ENCODE measurements at places on chromosomes 2 and 18.

DNA sequence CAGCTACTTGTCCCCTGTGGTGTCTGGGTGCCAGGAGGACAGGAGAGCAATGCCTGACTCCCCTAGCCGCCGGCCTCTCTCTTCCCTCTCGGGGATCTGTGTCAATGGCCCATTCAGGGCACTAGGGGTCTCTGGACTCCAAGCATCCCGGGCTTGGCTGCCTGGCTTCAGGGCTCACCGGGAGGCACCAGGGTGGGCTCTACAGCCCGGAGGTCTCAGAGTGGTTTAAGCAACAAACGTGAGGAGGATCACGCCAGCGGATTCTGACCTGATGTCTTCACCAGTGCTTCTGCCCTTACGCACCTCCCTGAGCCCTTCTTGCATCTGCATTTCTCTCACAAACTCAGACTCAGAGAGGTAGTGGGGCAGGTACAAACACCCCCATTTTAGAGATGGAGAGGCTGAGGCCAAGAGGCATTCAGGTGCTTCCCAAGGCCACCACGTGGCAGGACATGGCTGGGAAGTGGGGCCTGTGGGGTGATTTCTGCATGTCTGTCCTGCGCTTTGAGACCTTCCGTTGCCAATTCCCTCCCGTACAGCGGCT is 243.0 kb downstream of the CELF4 start:
- no peak for DNase-seq

DNA sequence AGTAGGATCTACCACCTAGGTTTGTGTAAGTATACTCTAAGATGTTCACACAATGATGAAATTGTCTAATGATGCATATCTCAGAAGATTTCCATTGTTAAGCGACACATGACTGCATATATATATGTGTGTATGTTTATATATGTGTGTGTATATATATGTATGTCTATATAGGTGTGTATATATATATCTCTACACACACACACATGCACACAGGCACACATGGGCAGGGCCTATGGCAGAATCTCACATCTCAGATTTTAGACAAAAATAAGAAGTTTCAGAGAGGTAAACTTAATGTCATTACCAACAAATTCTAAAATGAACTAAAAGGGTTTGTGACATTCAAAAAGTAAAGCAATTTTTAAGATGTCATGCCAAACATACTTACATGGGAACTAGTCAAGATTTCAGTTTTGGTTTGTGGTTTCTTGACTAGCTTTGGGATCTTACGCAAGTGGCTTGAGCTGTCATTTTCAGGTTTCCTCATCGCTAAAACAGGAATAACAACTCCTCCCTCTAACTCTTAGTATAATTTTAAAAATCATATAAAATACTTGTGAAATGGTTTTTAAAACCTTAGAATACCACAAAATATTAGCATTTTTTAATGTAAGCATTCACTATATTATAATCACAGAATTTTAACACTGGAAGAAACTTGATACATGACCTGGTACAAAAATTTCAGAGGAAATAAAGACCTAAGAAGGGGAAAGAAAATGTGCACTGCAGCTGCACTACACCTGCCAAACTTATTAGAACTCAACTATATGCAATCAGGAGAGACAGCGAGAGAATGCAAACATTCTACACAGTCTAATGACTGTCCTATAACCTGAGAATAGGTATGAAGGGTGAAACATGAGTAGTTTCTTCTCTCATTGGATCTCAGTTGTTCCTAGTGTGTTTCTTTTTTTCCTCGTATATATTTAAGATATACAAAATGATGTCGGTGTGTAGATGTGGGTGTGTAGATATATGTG is 75.7 kb downstream of the TTC21B start:
- no peak for DNase-seq

- peak; percentile 26 for DNase-seq
Observed at GRCh38 chr2:201532686-201533304, 81.3 kb downstream of the STRADB start.

- DNase-seq = no peak
Observed at GRCh38 chr2:134254824-134255223, 952 bp downstream of the MGAT5 start.

DNA sequence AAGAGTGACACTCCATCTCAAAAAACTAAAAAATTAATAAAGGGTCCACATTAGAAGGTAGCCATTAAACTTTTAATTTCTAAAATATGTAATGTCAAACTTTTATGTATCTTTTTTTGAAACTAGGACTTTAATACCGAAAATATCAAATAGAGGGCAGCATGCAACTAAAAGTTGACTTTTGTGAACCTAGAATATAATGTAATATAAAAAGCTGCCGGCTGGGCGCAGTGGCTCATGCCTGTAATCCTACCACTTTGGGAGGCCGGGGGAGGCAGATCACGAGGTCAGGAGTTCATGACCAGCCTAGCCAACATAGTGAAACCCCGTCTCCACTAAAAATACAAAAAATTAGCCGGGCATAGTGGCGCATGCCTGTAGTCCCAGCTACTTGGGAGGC is 62.8 kb downstream of the INO80D start:
- DNase-seq = no peak

GRCh38 chr2:227029426-227030105 is 134.4 kb downstream of the COL4A4 start:
- DNase-seq = no peak

DNA sequence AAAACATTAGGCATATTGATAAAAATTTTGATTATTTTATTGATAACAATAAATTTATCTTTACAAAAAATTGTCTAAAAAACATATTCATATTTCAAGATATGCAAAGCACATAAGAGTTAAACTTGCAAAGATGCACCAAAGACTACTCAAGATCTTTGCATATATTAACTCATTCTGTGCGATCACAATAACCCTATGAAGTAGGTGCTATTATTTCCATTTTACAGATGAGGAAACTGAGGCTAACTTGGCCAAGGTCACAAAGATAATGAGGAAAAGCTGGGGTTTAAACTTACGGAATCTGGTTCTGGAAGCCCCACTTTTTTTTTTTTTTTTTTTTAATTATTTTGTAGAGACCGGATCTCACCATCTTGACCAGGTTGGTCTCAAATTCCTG is 94.4 kb upstream of the SERTAD2 start:
- no peak for DNase-seq

DNA sequence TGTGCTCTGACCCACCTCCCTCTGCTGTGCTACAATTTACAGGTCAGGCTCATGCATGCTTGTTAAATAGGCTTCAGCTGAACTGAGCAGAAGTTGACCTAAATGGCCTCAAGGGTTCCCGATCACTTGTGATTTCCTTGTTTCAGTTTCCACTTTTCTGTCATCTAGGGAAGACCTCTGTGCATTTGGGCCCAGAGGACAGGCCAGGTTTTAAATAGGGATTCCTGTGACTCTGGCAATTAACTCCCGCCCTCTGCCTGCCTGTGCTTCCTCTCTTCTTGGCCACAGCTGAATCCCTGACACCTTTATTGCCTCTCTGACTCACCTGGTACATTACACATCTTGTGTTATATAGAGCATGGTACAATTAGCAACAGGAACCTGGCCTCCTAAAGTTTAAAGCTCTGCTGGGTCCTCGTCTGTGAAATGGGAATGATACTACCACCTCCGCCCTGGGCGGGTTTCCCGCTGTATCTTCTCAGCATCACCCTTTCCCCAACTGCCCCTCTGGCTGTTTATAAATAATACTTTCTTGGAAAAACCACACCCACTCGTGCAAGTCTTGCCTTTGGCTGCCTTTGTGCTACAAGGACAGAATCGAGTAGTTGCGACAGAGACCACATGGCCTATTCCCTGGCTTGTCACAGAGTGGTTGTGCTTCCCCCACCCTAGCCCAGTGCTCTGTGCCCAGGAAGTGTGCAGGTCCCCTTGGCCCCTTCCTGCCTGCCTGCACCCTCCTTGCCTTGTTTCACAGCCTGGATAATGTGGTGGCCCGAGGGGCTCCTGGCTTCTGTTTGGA is 7.9 kb downstream of the CABLES1 start:
- peak; percentile 24 for DNase-seq

- DNase-seq = no peak
Observed at GRCh38 chr2:108169982-108170625, 69.7 kb upstream of the SULT1C3 start.

DNA sequence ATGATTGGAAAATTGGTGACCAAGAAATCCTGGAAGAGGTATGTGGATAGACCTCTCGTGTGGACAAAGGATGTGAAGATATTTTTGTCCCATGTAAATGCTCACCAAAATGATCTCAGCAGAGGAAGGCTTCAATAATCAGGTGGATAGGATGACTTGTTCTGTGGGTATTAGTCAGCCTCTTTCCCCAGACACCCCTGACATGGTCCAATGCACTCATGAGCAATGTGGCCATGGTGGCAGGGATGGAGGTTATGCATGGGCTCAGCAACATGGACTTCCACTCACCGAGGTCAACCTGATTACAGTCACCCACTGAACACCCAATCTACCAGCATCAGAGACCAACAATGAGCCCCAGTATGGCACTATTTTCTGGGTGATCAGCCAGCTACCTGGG is 20.2 kb downstream of the CHRNA1 start:
- DNase-seq = no peak

DNA sequence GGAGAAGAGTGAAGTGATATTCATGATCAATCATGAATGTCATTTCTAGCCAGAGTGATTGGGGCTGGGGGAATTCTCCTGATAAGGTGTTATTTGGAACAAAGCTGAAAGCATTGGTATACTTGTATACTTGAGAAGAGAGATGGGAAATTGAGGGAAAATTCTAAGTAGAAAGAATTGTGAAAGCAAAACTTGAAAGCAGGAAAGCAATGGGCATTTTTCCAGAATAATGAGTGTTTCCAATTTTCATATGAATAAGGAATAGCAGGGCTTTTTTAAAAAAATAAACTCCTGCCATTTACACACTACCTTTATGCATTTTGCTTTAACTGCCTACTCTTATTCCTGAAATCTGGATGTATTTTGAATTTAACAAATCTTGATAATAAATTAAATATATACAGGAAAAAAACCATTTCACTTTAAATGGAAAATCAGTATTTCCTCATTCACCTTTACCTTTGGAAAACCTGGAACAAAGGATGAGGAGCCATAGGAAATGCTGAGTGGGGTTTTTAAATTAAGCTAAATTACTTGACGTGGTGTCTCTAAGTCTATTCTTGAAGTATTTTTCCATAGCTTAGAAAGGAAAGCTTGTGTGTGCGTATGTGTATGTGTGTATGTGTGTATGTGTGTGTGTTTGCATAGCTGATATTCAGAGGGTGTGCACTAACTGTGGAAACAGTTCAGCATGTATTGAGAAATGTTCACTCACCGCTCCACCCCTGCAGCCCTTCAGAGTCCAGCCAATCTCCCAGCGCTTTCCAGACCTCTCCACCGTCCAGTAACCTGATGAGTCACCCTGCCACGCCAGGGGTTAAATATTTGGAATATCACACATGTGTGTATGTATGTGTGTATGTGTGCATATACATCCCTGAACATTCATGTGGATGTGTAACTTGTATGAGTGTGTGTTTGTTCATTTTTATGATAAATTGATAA is 427.3 kb downstream of the THSD7B start:
- no peak for DNase-seq

DNA sequence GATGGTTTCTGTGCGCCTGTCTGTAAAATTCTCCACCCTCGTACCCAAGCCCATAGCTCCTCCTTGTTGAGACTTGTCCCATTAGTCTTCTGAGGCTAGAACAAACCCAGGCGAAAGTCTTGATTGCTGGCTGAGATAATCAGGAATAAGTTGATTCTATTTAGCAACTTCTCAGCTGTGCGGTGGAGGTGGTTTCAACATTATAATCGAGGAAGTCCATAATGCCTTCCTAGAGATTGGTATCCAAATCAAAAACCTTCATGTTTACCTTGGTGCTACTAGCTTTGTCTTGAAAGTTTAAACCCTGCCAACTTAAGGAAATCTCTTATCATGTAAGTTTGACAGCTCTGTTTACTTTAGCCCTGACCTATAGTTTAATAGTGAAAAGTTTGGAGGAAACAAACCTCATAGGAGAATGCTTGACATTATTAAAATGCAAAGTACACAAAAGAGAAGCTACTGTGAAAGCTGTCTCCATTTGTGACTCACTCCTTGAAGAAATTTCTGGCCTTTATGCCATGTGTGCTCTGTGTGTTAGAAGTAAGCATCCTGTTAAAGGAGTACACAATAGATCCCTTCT is 36.6 kb upstream of the DSC1 start:
- peak; percentile 29 for DNase-seq
